Heart left ventricle (tissue), 16 donors: ENCODE measurements at places on chromosomes 7 and 10. TPM values are rescaled to one million over a fixed set of nuclear protein-coding genes. Genes with fewer than 3 reads are reported as not detected.
A peak's percentile ranks its signal among the peaks of the same experiment; 100 is the strongest.

The SLC18A3 gene
- not detected for polyA plus RNA-seq

The EGR2 gene
- polyA plus RNA-seq: 1.8 TPM

- H3K27ac ChIP-seq: no peak overlapping the region
- no peaks in the 10 kb centered on the region for H3K36me3 ChIP-seq
- H3K4me3 ChIP-seq: no peak overlapping the region
- no peak for DNase-seq
Measured at GRCh38 chr10:70302292-70302691, 18.5 kb upstream of the NPFFR1 start.

The SFMBT2 gene
- polyA plus RNA-seq: 9.6 TPM

DNA sequence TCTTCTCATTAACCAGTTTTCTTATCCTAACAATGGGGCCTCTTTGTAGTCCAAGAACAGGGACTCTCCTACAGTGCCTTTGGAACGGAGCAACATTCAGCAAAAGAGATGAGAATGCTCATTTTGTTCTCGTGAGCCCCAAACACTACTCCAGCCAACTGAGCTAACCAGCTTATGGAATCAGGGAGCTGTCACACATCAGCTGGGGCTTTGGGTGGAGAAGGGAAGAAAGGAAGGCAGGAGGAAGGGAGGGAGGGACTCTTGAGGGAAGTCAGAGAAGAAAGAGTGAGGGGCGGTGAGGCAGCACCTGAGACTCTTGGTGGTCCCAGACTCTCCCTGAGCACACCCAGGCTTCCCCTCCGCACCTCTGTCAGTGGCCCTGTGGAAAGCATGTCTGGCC lies 123.1 kb downstream of the CLEC2L start:
- DNase-seq: no peak
- no peaks in the 10 kb centered on the region for H3K27me3 ChIP-seq
- H3K36me3 ChIP-seq: no peaks in the 10 kb centered on the region
- peaks cover 44% of the 10 kb centered on the region for H3K4me1 ChIP-seq
- H3K4me3 ChIP-seq: no peak overlapping the region

DNA sequence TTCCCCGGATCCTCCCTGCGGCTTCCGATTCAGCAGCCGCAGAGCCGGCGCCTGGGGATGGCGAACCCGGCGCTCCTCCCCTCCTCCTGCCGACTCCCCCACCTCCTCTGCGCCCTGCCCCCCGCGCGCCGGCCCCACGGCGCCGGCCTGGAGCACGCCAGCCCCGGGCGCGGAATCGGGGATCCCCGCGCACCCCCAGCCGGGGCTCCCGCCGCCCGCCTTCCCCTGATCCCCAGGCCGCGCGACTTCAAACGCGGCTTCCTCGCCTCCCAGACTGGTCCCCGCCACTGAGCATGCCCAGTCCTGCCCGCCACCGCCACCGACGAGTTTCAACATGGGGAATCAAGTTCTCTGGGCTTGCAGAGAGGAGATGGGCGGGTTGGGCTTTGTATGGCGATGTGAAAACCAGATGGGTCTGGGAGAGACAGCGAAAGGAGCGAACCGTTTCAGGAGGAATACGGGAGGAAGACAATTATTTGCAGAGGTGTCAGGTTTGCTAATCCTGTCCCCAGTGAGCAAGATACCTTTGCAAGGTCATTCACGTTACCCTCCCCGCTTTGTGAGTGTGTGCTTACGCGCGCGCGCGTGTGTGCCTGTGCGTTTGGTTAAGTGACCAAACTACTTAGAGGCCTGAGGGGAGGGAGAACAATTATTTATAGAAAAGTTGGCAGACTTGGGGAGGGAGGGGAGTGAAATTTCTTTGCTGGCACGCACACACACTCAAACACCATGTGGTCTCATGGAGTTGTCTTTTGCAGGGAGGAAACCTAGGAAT lies at the start of gene PANK1:
TSS of gene PANK1 (minus strand) at position 276 of the 775 bp plus-strand sequence. CDS start 351 bp downstream, outside the sequence.
- H3K27ac ChIP-seq: peak within 1 kb of the TSS; percentile 97
- peak; percentile 81 for DNase-seq
- no peaks in the 10 kb centered on the region for H3K36me3 ChIP-seq
- H3K4me3 ChIP-seq: peak within 1 kb of the TSS; percentile 85
- H3K4me1 ChIP-seq: peaks cover 9% of the 10 kb centered on the region

GRCh38 chr10:127041552-127041951 lies 136.3 kb downstream of the DOCK1 start:
- peaks cover 11% of the 10 kb centered on the region for H3K36me3 ChIP-seq
- no peaks in the 10 kb centered on the region for H3K27me3 ChIP-seq
- no peaks in the 10 kb centered on the region for H3K4me1 ChIP-seq

DNA sequence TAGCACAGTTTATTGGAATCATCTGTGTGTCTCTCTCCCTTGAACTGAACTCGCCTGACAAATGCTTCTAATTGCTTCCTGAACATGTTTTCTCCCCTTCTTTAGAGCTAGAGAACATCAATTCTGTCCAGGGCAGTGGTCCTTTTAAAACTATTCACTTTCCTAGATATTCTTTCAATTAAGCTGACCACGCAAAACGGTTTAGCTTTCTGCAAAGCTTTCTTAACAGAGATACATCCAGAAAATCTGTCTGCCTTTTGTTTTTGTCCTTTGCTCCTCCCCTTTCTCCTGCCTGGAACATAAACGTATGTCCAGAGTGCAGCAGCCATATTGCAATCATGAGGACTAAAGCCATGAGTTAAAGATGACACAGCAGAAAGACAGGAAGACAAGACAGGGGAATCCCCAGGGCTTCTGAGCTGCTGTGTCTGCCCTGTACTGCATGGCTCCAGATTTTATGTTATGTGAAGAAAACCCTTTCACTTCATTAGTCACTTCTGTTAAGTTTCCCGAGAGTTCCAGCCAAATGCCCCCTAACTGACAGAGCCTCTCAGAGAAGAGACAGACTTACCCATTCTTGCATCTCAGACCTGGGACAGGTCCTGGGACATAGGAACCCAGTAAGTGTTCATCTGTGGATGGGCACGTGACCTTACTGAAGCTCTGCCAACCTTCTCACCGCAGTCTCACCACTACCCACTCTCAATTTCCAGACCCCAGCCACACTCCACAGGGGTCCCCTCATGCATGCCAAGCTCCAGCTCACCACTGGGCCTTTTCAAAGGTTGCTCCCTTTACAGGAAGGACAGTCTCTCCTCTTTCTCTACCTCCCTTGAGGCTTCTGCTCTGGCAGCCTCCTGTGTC lies 35.0 kb upstream of the CPXM2 start:
- no peaks in the 10 kb centered on the region for H3K4me1 ChIP-seq
- H3K36me3 ChIP-seq: no peaks in the 10 kb centered on the region
- peaks cover 3% of the 10 kb centered on the region for H3K27me3 ChIP-seq
- H3K27ac ChIP-seq: no peak overlapping the region
- no peak for DNase-seq

GRCh38 chr10:80372675-80373074 lies 16.1 kb downstream of the DYDC2 start:
- no peaks in the 10 kb centered on the region for H3K27me3 ChIP-seq
- H3K36me3 ChIP-seq: no peaks in the 10 kb centered on the region
- DNase-seq: no peak
- H3K4me3 ChIP-seq: no peak overlapping the region
- H3K27ac ChIP-seq: no peak overlapping the region

DNA sequence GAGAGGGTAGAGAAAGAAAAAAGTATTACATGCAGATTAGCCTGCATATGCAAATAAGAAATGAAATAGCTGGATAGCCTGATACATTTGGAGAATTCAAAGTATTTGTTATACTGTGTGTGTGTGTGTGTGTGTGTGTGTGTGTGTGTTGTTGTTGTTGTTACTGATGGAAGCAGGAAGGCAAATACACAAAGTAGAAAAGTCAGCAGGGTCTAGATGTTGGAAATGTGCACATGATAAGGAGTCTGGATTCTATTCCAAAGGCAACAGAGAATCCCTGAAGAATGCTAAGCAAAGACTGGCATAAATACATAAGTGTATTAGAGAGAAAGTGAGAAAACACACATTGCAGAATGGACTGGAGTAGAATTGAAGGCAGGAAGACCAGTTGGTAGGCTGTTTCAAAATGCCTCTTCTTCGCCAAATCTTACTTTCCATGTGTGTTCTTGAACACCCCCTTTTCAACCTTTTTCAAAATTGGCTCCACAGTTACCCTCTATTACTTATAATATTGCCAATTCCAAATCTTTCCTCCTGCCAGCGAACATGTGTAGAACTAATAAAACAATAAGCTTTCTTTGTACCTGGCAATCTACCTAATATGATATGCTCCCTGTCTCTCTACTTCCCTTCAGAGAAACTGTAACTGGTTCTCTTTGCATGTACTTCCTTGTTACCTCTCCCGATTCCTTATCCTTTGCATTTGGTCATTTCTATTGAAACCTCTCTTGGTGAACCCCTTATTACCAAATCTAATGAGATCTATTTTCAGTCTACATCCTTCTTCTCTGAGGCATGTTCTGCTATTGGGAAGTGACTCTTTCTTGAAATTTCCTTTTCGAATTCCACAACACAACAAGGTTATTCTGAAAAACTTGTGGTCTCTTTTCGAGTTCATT lies 6.2 kb downstream of the CPED1 start:
- H3K27me3 ChIP-seq: peaks cover under 1% of the 10 kb centered on the region
- no peaks in the 10 kb centered on the region for H3K36me3 ChIP-seq
- peaks cover 12% of the 10 kb centered on the region for H3K4me1 ChIP-seq

The MALRD1 gene
- 0.19 TPM for polyA plus RNA-seq

GRCh38 chr10:31625566-31625965 lies 303.1 kb downstream of the ARHGAP12 start:
- H3K36me3 ChIP-seq: no peaks in the 10 kb centered on the region
- no peak for DNase-seq
- no peak overlapping the region for H3K27ac ChIP-seq
- H3K4me3 ChIP-seq: no peak overlapping the region
- no peaks in the 10 kb centered on the region for H3K27me3 ChIP-seq
- no peaks in the 10 kb centered on the region for H3K4me1 ChIP-seq

The WDFY4 gene
- polyA plus RNA-seq: 0.46 TPM

The METTL27 gene
- polyA plus RNA-seq: 0.12 TPM

GRCh38 chr10:14325325-14325955 lies 5.3 kb downstream of the FRMD4A start:
- no peaks in the 10 kb centered on the region for H3K27me3 ChIP-seq
- no peak for DNase-seq
- H3K4me3 ChIP-seq: no peak overlapping the region
- H3K27ac ChIP-seq: no peak overlapping the region
- H3K36me3 ChIP-seq: no peaks in the 10 kb centered on the region

- DNase-seq: no peak
- H3K27me3 ChIP-seq: no peaks in the 10 kb centered on the region
- no peaks in the 10 kb centered on the region for H3K36me3 ChIP-seq
- no peak overlapping the region for H3K4me3 ChIP-seq
- peaks cover 3% of the 10 kb centered on the region for H3K4me1 ChIP-seq
Measured at GRCh38 chr10:92544296-92544695, 29.6 kb downstream of the IDE start.

The TMEM184A gene
- polyA plus RNA-seq: 0.19 TPM

DNA sequence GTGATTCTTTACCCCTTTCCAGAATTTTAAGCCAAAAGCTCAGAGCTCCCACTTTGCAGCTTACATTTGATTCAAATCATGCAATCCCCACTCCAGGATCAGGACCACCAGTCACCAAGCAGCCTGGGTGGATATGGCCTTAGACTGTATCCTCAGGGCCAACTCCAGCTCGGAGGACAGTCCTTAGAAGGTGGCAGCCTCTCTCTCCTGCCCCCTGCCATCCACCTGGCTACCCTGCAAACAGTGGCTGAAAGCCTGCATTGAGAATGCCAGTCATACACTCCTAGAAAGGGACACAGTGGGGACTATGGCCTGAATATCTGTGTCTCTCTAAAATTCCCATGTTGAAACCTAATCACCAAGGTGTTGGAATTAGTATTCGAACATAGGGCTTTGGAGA lies 50.0 kb upstream of the KCNMA1 start:
- no peak overlapping the region for H3K27ac ChIP-seq
- no peak for DNase-seq
- H3K4me3 ChIP-seq: no peak overlapping the region
- H3K4me1 ChIP-seq: no peaks in the 10 kb centered on the region

- H3K27ac ChIP-seq: no peak overlapping the region
- H3K4me1 ChIP-seq: peaks cover 14% of the 10 kb centered on the region
- H3K27me3 ChIP-seq: no peaks in the 10 kb centered on the region
- DNase-seq: no peak
Measured at GRCh38 chr10:75283671-75284470, 48.1 kb upstream of the COMTD1 start.

GRCh38 chr10:43781480-43782361 lies 133.0 kb upstream of the ZNF32 start:
- no peak for DNase-seq
- peaks cover 16% of the 10 kb centered on the region for H3K4me1 ChIP-seq
- H3K27ac ChIP-seq: no peak overlapping the region
- H3K4me3 ChIP-seq: no peak overlapping the region
- no peaks in the 10 kb centered on the region for H3K27me3 ChIP-seq

DNA sequence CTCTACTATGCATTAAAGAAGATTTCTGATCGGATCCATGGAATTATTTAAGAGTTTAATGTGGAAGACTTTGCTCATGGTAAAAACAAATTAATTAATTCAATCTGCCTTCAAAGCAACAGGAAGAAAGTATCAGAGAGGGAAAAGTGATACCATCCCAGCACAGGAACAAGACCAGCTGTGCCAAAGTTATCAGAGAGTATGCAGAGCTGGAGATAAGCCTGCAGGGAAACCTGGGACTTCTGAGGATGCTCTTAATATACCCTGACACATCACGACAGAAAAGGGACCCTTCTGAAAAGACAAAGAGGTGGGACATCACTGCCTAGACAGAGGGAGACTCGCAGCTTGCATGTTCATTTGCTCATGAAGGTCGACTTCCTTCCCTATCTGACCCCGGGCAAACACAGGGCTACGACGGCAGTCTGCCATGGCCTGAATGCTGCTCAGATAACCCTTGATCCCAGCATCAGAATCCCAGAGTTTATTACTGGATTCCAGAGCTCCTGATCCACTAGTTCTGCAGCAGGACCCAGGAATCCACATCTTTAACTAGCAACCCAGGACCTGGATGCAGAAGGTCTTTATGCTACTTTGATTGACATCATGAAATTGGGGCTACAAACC lies 29.5 kb downstream of the FAM171A1 start:
- no peak overlapping the region for H3K27ac ChIP-seq
- no peak overlapping the region for H3K4me3 ChIP-seq
- H3K36me3 ChIP-seq: no peaks in the 10 kb centered on the region
- no peaks in the 10 kb centered on the region for H3K27me3 ChIP-seq

DNA sequence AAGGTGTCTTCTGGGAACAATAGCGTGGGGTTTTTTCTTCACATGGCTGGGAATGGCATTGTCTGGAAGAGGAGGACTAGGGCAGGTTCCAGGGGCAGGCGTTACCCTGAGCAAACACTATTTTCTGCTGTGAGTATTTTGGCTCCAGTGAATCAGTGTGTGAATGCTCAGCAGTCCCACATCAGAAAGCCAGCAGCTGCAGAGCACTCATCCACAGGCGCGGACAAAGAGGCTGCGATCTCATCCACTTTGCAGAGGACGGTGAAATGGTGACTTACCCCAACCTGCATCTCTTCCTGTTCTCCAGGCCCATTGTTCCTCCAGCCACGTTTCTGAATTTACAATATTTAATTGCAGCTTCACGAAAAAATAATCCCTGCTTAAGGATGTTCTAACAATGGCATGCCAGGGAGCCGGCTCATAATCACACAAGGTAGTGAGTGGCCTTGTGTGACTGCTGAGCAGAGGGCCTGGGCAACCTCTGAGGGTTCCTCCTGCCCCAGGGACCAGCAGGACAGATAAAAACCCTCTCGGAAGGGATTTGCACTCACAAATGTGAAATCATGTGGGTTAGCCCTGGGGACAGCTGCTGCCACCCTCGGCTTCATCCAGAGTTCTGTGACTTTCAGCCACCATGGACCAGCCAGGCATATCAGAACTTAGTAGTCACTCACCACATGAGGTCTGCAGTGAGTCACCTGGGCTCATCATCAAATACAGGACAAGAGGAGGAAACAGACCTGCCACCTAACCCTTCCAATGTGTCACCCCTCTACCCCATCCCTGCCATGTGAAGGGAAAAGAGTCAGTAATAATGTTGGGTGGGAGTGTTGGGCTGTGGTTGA lies 65.0 kb upstream of the EN2 start:
- no peak overlapping the region for H3K27ac ChIP-seq
- H3K27me3 ChIP-seq: peaks cover 16% of the 10 kb centered on the region
- DNase-seq: no peak
- no peaks in the 10 kb centered on the region for H3K36me3 ChIP-seq
- no peaks in the 10 kb centered on the region for H3K4me1 ChIP-seq
